ENCODE measurements at places on chromosomes 7 and 10.
A peak's percentile ranks its signal among the peaks of the same experiment; 100 is the strongest.

DNA sequence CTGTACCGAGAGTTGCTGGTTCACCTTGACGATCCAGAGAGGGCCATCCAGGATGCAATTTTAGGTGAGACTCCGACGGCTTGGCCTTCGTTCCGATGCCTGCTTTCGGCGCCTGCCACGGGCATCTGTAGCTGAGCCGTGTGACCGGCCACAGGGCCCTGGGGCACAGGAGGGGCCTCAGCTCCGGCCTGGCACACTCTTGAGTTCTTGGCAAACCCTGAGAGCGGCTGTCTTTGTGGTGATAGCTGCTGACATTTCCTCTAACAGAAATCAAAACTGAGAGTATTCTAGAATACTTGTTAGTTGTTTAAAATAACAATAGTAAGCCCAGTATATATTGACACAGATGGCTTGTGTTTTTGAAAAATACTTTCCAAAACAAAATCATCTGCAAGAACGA lies 52.2 kb upstream of the SUN1 start:
- peak; percentile 20 for DNase-seq

- no peak for DNase-seq
Observed at GRCh38 chr7:134495546-134495945, 31.8 kb upstream of the AKR1B10 start.

- no peak for DNase-seq
Observed at GRCh38 chr10:130358981-130359650, 222.9 kb downstream of the GLRX3 start.

GRCh38 chr7:15433151-15433550 lies 128.7 kb downstream of the AGMO start:
- DNase-seq = no peak

- peak; percentile 60 for DNase-seq
Observed at GRCh38 chr7:142385491-142386340, 127.9 kb upstream of the PRSS58 start.

DNA sequence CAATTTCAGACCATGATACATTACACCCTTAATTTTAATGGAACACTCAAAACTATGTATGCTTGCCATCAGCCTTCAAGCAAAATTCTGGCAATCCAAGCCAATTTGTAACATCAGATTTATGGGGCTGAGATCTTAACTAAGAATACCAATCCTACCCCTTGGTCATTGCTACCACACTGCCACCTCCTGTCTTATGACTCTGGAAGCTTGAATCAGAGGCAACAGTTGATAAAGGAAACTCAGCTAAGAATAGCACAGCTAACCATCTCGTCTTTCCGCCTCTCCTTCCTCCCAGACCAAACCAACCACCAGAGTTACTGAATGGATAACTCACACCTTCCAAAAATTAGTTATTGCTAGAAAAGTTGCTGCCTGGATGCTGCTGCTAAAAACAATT lies 7.4 kb downstream of the IGF2BP3 start:
- DNase-seq = no peak

All from D341Med (cell line).